ENCODE measurements at places on chromosomes 11 and 22.

GRCh38 chr22:47381240-47381639 is 618.8 kb downstream of the TBC1D22A start:
- no peak for DNase-seq

DNA sequence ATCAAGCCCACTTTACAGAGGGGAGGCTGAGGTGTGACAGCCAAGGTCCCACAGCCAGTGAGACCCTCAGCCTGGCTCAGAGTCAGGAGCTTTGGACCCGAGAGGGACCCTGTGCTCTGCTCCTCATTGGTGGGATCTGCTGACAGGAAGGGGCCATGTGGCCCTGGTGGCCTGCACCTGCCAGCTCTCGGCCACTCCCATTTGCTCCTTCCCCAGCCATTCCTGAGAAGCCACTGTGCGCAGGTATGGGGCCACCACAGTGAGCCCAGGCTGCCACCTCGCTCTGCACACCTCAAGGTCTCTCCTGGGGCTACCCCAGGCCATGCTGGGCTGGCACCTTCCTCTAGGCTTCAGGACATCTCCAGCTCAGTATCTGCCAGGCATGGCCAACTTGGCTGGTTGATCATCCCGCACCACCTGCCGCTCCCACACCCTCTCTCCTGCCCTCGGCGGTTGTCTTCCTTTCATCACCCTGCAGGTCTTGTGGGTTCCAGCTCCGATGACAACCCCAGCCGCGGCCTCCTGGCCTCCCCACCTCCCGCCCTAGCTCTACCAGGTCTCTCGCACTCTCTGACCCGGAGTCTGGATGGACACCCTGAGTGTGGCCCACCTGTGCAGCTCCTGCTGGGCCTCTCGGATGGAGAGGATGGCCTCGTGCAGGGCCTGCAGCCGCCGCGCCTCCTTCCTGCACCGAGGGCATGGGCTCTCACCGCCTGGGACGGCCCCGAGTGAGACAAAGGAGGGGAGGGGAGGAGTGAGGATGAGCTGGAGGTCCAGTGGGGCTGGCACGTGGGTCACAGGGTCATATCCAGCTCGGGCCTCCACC is 32.2 kb upstream of the CARS1 start:
- no peak for DNase-seq

DNA sequence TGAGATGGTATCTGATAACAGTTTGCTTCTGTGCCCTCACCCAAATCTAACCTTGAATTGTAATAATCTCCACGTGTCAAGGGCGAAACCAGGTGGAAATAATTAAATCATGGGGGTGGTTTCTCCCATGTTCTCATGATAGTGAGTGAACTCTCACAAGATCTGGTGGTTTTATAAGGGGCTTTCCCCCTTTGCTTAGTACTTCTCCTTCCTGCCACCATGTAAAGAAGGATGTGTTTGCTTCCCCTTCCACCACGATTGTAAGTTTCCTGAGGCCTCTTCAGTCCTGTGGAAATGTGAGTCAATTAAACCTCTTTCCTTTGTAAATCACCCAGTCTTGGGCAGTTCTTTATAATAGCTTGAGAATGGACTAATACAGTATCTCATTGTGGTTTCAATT is 8.5 kb upstream of the OVCH2 start:
- DNase-seq = no peak

DNA sequence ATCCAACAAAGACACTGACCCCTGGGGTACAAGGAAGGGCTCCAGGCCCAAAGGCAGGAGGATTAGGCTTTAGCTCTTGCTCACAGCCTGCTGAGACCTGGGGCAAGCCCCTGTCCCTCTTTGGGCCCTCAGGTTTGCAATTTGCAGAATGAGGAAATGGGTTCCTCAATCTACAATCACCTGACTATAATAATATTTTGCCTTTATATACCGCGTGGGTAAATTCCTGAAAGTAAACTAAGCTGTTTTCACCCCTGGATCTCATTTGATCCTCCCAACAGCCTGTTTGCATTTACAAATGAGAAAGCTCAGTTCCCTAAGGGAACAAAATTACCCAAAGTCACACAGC is 797 bp downstream of the STARD10 start:
- DNase-seq = no peak

DNA sequence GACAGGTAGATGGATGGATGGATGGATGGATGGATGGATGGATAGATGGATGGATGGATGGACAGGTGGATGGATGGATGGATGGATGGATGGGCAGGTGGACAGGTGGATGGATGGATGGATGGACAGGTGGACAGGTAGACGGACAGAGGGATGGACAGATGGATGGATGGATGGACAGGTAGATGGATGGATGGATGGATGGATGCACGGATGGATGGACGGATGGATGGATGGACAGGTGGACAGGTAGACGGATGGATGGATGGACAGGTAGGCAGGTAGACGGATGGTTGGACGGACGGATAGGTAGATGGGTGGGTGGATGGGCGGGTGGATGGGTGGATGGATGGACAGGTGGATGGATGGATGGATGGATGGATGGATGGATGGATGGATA is 24.3 kb downstream of the PDGFB start:
- no peak for DNase-seq

GRCh38 chr22:40392618-40393017 is 22.2 kb downstream of the SGSM3 start:
- no peak for DNase-seq

DNA sequence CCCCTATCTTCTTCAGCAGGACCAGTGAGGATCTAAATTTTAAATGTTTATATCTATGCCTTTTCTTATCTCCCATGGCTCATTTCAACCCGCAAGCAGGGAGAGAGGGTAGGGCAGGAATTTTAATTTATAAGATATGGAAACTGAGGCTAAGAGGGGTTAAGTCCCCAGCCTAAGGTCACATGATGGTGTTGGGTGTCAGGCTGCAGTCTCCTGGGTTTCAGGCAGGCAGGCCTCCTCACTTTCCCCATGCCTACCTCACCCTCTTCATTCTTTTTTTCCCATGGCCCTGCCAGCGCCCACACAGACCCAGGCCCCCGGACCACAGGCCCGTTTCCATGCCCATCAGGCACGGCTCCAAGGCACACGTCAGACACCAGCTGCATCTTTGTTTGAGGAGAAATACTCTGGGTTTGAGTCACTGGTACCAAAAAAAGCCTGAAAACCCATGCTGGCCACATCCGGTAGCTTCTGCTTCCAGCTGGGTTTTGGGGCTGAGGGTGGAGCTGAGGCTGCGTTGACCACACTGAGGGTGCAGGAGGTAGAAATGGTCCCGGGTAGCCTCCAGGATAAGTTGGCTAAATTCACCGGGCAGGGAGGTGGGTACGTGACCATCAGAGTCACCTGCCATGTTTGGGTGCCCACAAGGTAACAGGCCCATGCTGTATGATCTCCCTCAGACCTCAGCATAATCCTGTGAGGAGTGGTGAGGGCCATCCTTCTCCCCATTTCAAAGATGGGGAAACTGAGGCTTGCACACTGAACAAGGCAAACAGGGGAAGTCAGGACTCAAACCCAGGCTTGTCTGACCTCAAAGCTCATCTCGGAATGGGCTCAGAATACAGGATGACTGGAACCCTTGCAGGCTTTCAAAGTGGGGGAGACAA is 7.5 kb downstream of the CRYBB1 start:
- DNase-seq = peak; percentile 90

DNA sequence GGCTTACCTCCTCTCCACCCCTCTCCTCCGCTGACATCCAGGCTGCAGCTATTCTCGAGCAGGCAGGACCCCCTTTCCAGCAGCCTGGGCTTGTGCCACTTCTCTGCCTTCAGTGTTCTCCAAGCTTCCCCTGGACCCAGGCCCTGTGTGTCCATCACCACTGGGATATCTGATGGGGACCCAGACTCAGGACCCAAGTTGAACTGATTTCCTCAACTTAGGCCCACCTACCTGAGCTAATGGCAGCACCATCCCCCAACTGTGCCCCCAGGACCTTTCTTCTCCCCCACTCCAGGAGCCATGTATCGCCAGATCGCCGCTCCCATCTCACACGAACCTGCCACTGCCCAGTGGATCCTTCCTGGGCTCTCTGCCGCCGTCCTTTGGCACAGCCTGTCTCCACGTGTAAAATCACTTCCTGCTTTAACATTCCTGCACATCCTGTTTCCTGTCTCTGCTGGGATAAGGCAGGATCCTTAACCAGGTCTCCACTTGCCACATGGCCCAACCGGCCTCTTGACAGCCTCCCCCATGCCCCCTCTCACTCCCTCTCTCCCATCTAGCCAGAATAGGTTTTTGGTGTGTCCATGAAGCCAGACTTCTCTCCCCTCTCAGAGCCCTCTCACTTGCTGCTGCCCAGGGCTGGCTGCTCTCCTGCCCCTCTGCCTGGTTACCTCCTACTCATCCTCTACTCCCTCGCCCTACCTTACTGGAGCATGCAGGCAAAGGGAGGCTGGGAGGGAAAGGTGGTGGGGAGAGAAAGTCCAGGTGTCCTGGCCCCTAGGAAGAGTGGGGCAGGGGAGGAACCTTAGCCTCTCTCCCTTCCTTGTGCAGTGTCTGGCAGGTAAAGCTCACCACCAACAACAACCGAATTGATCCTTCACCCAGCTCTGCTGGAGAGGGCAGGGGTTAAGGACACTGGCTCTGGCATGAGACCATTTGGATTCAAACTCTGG is 9.4 kb downstream of the SPATA19 start:
- no peak for DNase-seq

- peak; percentile 71 for DNase-seq
Observed at GRCh38 chr11:111531687-111532364, 8.7 kb upstream of the LAYN start.

DNA sequence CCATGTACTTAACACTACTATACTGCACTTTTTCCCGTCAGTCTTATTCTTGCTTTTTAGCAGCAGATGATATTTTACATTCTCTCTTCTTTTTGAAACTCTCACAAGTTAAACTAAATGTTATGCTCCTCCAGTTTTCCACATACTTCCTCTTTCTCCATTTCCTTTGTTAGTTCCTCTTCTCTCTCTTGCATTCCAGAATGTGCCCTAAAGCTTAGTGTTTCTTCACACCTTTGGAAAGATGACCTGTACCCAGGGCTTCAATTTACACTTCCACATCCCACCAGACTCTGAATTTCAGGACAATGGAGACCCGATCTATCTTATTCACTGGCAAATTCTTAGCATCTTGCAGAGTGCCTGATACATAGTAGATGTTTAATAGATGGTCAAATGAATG is 51.8 kb downstream of the APIP start:
- DNase-seq = no peak

DNA sequence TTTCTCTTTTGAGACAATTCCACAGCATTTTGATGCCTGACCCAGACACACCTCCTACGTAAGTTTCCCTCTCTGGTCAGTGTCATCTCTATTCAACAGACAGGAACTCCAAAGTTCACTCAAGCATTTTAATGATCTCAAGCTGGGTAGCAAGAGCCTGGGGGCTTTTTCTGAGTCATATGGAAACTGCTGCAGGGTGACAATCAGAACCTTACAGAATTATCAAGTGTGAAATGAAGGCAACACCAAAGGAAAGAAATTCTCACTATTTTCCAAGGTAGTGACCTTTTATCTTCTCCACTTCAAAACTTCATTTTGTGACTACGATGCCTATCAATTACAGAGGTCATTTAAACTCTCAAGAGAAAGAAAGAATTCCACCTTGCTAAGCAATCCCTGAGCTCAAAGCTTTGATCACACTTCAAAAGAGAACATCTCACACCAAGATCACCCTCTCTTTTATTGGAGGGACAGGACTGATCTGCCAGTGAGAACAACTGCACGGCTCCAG is 229.0 kb upstream of the ZC3H12C start:
- DNase-seq = no peak

- no peak for DNase-seq
Observed at GRCh38 chr22:33221568-33221967, 163.4 kb upstream of the SYN3 start.

DNA sequence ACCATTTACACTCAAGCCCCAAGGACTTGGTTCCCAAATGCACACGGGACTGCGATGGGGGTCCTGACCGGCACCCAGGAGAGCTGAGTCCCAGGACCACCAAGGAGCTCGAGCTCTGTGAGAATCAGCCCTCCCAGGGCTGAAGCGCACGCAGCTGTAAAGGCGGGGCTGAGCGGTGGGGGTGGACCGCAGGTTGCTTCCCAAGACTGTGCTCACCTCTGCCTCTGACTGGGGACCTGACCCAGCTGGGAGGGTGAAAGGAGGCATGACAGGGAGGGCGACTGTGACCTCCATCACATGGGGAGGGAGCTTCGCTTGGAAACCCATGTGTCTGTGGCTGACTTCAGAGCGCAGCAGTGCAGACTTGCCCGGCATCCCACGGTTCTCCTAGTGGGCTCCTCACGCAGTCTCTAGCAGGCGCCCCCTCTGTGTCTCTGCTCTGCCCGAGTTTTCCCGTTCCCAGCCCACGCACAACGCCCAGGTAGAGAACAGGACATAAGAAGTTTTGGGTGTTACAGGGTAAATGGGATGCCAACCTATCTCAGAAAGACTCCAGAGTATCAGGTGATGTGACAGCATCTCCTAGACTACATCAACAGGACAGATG is 15.4 kb upstream of the NAP1L4 start:
- no peak for DNase-seq

DNA sequence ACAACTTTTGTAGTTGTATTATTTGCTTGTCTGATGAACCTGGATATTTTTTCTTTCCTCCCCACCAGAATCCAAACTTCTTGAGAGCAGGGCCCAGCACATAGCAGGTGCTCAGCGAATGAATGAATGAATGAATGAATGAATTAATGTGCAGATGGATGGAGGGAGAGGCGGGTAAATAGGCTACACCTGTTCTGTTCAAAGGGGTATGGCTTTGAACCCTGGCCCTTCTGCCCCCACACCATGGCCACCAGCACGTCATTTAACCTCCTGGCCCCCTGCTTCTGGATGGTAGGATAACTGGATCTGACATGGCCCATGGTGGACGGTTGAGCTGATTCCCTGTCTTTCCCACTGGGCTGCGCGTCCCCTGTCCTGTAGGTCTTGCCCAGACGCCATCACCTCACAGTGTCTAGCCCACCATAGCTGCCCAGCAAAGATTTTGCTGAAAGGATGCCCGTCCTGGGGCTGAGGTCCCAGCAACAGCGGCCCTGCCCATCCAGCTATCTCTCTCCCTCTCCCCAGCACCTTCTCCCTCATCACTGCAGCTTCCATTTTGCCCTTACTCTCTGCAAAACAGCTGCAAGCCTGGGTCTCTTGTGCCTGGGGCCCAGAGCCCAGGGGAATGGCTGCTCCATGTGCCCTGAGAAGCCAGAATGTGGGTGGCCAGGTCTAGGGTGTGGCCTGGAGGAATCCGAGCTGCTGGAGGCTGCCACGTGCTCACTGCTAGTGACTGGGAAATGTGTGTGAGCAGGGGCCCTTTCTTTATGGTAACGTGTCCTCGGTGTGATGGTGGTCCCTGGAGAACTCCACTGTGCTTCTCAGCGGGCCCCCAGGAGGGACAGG is 49.3 kb upstream of the LINC01488 start:
- DNase-seq = no peak

GRCh38 chr11:100612766-100613165 is 74.3 kb upstream of the ARHGAP42 start:
- no peak for DNase-seq

- DNase-seq = no peak
Observed at GRCh38 chr11:100801225-100801999, 114.3 kb downstream of the ARHGAP42 start.

Data from AG04450 (cell line).